ENCODE measurements at places on chromosomes 12 and 14.
A peak's percentile ranks its signal among the peaks of the same experiment; 100 is the strongest.

GRCh38 chr12:47965581-47965980 is 2.2 kb downstream of the TMEM106C start:
- no peak for DNase-seq

- no peak for DNase-seq
Measured at GRCh38 chr14:74491956-74492775, 939 bp downstream of the NPC2 start.

DNA sequence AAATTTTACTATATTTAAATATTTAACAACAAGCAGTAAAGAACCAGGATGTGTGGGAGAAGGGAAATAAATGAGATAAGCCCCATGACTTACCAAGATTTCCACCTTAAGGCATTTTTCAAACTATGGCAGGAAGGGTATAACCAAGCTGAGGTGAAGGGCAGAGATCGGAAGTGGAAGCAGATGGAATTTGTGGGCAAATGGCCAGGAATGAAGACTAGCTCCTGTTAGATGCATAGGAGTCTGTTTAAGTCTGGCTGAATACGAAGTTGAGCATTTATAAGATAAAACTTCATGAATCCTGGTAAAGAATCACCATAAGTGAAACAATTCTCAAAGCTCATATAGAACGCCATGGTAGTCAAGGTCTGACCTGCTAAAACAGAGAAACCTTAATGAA is 163.5 kb downstream of the DIO2 start:
- no peak for DNase-seq

DNA sequence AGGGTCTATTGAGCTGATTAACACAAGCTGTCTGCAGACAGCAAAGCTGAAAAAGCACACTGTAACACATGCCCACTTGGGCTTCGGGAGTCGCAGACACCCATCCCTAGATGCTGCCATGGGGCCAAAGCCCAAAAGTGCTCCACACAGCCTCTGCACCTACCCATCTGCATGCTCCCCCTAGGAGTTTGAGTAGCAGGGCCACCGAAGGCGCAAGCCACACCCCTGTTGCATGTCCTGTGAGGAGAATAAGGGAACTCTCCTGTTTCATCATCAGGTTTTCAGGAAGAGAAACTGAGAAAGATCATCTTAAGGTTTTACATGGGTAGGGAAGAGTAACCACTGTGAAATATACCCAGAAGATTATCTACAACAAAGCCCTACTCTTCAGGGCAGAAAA is 5.6 kb upstream of the ST8SIA1 start:
- no peak for DNase-seq

DNA sequence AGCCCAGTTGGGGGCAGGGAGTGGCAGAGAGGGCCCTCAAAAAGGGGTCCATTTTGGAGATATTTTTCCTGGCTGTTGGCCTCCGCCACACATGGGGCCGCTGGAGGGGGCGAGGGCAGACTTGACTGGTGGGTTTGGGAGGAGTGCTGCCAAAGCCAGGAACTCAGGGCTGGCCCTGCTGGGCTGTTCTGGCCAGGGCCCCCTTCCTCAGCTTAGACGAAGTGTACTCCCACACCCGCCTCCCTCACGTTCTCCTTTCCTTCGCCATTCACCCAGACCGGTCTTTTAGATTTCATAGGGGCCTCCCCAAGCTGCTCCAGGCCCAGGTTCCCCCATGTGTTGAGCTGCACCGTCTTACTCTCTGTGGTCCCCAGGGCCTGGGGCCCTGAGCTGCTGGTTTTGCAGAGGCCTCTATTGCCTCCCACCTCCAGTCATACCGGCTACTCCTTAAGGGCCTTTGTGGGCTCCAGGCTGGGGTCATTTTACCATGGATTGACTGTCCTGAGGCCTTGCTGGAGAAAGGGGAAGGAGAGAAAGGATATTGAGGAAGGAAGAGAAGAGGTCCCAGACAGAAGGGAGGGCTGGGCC is 1.3 kb downstream of the KRT7 start:
- no peak for DNase-seq

DNA sequence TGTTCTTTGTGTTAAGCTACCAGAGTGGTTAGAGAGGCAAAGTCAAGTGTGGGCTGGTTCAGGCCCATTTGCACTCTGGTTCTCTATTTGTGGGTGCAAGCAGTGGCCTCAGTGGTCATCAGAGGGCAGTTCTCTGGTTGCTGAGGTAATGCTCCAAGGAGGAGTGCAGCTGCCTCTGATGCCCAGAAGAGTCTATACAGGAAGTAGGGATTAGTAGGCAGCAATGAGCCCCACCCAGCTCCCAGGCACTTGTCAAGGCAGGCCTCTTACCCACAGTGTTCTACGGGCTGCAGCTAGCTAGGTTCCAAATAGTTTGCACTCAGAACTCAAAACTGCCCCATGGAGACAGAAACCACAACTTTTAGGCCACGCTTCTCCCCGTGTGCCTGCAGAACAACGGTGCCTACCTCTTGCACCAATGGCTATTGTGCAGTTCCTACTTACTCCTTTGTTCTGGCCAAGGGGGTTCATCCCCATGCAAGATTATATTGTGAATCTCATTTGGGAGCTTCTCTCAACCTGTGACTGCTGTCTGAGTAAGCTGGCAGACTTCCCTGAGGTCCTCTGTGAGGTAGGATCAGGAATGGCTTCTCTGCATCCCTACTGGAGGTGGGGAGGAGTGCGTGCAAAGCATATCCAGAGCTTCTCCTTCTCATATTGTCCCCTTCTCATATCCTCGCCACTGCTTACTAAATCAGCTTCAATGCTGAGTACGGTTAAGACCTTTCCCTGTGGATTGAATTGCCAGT is 410.3 kb upstream of the LMO3 start:
- no peak for DNase-seq

DNA sequence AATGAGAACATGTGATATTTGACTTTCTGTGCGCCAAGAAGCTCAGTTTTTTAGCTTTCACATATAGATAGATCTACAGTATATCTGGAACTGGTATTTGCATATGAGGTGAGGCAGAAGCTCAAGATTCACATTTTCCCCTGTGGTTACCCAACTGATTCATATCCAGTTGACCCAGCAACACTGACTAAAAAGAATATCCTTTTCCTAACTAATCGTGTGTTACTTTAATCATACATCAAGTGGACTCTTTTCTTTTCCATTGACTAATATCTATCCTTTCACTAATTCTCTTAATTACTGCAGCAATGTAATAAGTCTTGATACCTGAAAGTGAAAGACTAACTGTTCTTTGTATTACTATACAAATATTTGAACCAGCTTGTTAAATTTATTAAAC is 236.1 kb downstream of the AEBP2 start:
- DNase-seq: no peak

GRCh38 chr14:35114036-35114435 is 7.8 kb downstream of the PPP2R3C start:
- DNase-seq: no peak

GRCh38 chr14:58479975-58480374 is 52.5 kb downstream of the KIAA0586 start:
- no peak for DNase-seq

DNA sequence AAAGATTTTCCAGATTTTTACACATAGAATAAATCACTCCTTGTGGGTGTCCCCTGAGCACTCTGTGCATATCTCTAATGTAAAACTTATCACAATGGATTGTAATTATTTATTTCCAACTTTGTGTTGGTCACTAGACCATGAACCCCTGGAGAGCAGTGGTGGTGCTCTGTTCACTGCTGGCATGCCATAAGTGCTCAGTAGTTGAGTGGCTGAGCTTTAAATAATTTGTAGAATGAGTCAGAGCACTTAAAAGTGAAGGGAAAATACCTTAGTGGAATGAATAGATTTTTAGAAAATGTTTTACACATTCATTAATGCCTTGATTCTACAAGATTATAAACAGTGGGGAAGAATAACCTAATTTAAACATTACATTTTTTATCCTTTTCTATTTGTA is 6.3 kb downstream of the MGAT4C start:
- no peak for DNase-seq

GRCh38 chr14:75141967-75142366 is 15.1 kb upstream of the NEK9 start:
- peak; percentile 44 for DNase-seq

DNA sequence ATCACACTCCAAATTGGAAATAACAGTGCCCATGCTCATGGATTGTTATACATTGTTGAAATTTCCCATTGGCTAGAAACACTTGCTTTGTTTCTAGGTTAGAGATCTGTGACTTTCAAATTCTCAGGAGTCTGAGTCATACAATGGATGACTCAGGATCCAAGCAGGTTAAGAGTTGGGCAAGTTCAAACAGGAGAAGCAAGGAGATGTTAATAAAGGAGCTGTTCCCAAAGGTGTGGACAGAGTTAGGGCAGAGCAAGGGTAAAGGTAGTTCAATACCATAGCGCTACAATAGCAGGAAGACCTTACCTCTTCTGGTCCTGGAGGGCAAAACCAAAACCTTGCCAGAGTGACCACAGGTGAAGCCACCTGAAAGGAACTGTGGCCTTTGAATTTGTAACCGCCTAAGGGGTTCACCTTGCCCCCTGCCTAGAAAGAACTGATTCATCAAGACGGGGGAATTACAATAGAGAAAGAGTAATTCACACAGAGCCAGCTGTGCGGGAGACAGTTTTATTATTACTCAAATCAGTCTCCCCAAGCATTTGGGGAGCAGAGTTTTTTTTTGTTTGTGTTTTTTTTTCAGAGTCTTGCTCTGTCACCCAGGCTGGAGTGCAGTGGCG is 4.2 kb upstream of the AMN1 start:
- DNase-seq: peak; percentile 22
